Lung (tissue), 17 donors: ENCODE measurements at places on chromosomes 4 and X. TPM values are rescaled to one million over a fixed set of nuclear protein-coding genes. Genes with fewer than 3 reads are reported as not detected.

DNA sequence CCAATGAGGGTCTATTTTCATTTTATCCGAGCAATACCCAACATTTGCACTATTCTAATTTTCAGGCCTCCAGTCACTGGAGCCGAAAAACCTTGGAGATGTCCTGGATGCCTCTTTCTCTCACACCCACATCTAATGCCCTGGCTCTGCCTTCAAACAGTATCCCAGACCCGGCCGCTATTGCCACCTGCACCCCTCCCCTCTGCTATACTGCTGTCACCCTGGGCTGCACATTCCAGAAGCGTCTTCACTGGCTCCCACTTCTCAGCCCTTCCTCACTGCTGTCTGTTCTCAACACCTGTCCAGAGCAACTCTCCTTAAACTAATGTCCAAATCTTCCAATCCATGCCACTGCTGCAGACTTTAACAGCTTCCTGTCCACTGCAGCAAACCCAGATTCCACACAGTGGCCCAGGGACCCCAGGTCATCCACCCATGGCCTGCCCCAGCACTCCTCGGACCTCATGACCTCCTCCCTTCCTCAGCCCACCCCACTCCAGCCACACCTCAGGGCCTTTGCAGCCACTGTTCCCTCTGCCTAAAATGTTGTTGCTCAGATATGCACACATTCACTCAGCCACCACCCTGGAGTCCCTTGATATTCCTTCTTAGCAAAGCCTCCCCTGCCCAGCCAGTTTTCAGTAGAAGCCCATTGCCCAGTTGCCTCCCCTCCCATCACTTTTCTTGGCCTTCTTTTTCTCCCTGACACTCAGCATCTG is 30.5 kb upstream of the PPP2R2C start:
- no peak overlapping the region for H3K4me3 ChIP-seq
- H3K4me1 ChIP-seq = no peaks in the 10 kb centered on the region
- H3K27me3 ChIP-seq = no peaks in the 10 kb centered on the region

DNA sequence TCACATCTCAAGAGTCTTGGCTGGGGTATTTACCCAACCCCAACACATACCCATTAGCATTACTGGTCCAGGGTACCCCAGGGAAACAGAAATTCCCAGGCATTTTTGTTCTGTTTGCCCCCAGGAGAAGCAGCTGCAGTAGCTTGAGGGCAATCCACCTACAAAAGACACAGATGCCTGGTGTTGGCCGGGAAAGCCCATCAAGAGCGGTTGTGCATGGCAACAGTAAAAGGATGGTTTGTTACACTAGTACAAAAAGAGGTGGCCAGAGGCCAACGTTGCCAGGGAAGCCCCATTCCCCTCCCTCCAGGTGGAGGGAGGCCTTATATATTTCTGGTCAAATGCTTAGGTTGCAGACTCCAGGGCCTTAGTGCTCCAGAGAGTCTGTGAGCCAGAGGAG is 637.8 kb downstream of the BCOR start:
- H3K27me3 ChIP-seq = peaks cover 3% of the 10 kb centered on the region
- H3K4me3 ChIP-seq = no peak overlapping the region
- no peak for DNase-seq
- H3K27ac ChIP-seq = no peak overlapping the region
- no peaks in the 10 kb centered on the region for H3K36me3 ChIP-seq

GRCh38 chr4:7470111-7470510 is 35.4 kb upstream of the PSAPL1 start:
- no peak overlapping the region for H3K27ac ChIP-seq
- H3K27me3 ChIP-seq = peaks cover 3% of the 10 kb centered on the region
- no peak overlapping the region for H3K4me3 ChIP-seq

DNA sequence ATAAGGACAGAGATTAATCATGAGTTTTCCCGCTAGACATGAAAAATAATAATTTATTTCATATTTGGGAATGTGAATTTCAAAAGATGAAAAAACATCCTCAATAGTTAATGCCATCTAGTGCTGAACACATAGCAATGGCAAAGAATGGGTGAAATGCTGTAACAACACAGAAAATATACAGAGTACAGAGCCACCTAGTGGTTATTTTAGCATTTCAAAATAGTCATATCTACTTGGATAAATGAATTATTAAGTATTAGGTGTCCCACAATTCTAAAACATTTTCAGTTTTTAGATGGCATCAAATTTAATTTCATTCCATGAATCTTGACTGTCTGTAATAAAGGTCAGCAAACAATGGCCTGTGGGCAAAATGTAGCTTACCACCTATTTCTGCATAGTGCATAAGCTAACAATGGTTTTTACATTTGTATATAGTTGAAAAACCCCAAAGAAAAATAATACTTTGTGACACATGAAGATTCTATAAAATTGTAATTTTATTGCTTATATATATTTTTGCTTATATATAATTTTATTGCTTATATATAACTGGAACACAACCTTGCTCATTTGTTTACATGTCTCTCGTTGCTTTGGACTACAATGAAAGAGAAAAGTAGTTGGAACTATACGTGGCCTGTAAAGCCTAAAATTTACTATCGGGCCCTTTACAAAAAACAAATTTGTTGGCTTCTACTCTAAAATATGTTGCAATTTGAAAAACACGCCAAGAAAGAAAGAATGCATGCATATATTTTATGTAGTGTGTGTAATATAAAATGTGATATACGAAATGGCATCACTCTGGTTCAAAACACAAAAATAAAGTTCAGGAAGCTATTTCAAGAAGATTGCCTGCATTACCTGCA is 99.1 kb upstream of the FAM47C start:
- no peaks in the 10 kb centered on the region for H3K4me1 ChIP-seq
- DNase-seq = no peak
- no peaks in the 10 kb centered on the region for H3K36me3 ChIP-seq
- no peak overlapping the region for H3K27ac ChIP-seq
- peaks cover 3% of the 10 kb centered on the region for H3K27me3 ChIP-seq

DNA sequence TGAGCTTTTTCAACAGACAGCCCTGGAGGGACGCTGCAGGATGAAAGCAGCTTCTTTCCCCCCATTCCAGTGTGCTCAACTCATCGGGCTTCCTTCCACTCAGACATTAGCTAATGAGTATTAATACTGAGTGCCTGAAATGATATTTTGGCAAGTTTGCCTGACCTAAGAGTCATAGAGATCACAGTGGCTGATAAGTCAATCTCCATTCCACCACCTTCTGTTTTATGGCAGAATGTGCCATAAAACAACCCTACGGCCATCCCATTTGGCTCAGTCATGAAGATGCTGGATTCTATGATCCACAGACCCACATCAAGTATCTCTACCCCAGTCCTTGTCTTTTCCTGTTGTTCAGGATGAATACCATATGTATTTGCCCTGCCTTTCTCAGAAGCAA is 48.3 kb upstream of the MAB21L2 start:
- no peaks in the 10 kb centered on the region for H3K36me3 ChIP-seq
- DNase-seq = no peak
- H3K27me3 ChIP-seq = no peaks in the 10 kb centered on the region
- no peak overlapping the region for H3K27ac ChIP-seq

DNA sequence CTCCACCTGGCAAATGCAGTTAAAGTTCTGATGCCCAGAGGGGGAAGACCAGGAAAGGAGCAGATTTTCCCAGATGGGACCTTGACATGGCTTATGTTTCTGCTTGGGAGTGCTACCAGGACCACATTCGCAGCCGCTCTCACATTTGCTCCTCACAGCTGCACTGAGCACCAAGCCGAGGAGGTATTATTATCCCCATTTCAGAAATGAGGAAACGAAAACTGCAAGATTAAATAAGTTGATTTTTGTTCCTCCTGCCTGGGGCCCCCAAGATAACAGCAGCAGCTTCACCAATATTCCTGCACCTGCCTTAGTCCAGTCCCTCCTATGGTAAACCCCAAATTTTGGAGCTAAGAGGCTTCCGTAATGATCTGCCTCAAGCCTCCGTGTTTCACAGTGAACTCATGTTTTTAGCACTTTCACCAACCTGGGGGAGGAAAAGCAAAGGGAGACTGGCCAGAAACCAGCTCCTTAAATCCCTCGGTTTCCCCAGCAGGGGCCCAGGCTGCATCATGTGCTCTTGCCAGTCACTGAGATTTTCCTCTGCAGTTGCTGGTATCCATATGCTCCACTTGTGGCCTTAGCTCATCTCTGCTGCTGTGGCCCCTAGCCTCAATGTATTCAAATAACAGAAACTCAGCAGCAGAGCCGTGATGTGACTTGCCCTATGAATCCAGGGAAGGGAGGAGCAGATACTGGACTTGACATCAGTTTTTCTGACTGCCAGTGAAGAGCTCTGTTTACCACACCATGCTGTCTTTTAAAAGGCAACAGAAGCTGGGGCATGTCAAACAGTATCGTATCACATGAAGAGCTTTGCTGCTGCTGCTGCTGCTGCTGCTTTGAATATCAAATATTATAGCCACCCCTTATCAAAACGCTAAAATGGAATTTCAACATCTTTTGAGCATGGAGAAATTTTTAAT is 95.5 kb upstream of the KLHL13 start:
- no peaks in the 10 kb centered on the region for H3K4me1 ChIP-seq
- no peak overlapping the region for H3K4me3 ChIP-seq
- no peak overlapping the region for H3K27ac ChIP-seq
- peaks cover 5% of the 10 kb centered on the region for H3K27me3 ChIP-seq
- H3K36me3 ChIP-seq = no peaks in the 10 kb centered on the region

- no peaks in the 10 kb centered on the region for H3K36me3 ChIP-seq
- H3K4me1 ChIP-seq = no peaks in the 10 kb centered on the region
- H3K4me3 ChIP-seq = no peak overlapping the region
- DNase-seq = no peak
- no peaks in the 10 kb centered on the region for H3K27me3 ChIP-seq
- no peak overlapping the region for H3K27ac ChIP-seq
Measured at GRCh38 chrX:65811558-65812228, 144.2 kb downstream of the MSN start.

The NDNF gene
- total RNA-seq = 121 TPM

The ARX gene
- not detected for total RNA-seq
